Stimulated activated CD8-positive, alpha-beta memory T cell treated with anti-CD3 and anti-CD28 coated beads, Interleukin-4, amount 100 ng/mL, for 1 hour (primary cell): ENCODE measurements at places on chromosomes 4 and X.

- no peak for DNase-seq
Measured at GRCh38 chr4:145494666-145495270, 13.1 kb downstream of the SMAD1 start.

GRCh38 chrX:115378471-115378870 is 89.0 kb downstream of the LUZP4 start:
- DNase-seq: no peak

DNA sequence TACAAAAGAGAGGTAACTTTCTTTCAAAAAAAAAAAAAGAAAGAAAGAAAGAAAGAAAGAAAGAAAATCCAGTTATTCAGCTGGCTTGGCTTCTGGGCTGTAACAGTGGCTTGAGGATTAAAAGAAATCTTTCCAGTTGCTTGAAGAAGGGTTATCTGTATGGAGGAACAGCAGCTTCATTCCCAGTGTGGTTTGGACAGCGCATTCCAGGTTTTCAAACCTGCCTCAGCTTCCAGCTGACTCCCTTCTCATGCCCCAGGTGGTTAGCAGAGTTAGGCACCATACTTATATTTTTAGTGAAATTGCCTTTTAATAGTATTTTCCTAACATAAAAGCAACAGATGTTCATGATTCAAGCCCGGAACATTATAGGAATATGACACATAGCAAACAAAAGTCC is 48.6 kb downstream of the TMEM164 start:
- DNase-seq: no peak

DNA sequence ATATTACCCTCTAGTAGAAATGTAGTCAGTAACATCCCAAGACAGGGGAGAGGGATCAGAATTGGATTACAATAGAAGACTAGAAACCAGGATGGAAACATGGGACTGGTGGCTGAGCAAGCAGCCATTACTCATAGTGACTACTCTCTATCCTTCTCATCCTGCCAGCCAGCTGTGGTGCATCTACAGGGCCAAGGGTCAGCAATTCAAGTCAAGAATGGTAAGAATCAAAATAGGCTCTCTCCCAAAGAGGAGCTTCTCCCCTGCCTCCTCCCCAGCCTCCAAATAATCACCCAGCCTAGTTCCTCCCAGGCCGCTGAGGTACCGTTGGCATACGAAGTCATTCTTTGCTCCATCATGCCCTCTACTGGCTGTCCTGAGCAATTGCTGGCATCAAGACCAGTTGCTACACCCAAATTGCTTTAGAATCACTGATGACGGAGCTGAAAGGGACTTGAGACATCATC is 19.4 kb downstream of the AWAT2 start:
- DNase-seq: no peak

DNA sequence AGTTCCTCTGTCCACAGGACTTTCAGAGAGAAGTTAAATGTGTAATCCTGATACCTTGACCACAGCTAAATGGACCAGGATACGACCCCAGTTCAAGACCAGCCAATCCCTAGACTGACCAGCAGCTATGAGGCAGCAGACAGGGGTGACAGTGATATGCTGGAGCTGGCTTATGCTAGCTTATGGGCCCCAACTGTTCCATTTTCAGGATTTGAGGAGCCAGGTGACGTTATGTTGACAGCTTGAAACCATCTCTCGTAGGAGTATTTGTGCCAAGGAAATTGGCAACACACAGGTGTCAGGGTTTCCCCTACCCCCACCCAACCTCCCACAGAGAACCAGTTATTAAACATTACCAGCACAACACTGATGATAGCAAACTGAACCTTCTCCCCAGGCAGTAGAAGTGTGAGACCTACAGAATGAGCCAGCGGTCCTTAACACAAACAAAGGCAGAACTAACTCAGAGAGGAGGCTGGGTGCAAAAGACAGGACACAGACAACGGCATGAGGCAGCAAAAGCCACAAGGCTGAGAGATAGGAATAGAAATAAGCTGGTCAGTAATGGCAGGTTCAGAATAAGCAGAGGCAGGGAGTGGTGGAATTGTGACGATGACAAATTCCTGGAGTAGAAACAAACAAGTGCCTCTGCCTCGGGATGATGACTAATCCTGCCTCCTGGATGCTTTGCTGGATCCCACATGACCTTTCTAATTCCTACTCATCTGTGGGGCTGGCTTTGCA is 85.6 kb upstream of the CPEB2 start:
- no peak for DNase-seq

DNA sequence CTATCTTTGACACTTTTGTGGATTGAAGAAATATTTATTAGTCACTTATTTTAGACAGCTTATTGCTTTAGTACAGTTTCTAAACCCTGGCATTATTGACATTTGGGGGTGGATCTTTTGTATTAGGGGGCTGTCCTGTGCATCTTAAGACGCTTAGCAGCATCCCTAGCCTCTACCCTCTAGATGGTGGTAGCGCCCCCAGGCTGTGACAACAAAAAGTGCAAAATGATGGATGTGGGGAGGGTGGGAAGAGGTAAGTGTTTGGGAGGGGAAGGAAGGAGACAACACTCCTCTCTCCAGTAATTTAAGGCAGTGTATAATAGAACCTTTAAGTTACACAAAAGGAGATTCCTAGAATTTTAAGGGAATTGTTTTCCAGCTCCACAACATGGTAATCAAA is 1210.6 kb downstream of the C4orf33 start:
- DNase-seq: no peak

DNA sequence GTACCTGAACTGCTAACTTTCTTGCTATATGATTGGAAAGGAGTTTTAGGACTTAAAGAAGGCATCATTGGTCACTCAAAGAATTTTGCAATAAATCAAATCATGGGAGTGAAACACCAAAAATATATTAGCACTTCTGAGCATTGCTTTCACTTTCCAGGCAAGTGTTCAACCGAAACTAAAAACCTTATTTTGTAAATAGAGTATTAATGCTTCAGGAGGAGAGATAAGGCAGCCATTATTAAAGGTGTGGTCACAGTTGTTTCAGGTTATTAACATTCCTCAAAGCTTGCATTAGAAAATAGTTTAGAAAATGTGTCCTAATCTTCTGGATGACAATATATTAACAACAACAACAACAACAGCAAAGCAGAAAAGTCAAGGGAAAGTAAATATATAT is 92.3 kb upstream of the TLL1 start:
- DNase-seq: no peak

- DNase-seq: no peak
Measured at GRCh38 chrX:56726605-56727004, 2.4 kb upstream of the NBDY start.
